ENCODE measurements at places on chromosomes 1 and 21. TPM values are rescaled to one million over a fixed set of nuclear protein-coding genes. Genes with fewer than 3 reads are reported as not detected.

Gene SLC9C2
- not detected for total RNA-seq

GRCh38 chr1:21903638-21904453 lies 33.3 kb downstream of the HSPG2 start:
- no peak for DNase-seq

Gene CCDC17
- 2.6 TPM for total RNA-seq

Gene RYR2
- not detected for total RNA-seq

- no peak for DNase-seq
These were observed 40.3 kb upstream of the CASZ1 start for GRCh38 chr1:10836726-10837125.

DNA sequence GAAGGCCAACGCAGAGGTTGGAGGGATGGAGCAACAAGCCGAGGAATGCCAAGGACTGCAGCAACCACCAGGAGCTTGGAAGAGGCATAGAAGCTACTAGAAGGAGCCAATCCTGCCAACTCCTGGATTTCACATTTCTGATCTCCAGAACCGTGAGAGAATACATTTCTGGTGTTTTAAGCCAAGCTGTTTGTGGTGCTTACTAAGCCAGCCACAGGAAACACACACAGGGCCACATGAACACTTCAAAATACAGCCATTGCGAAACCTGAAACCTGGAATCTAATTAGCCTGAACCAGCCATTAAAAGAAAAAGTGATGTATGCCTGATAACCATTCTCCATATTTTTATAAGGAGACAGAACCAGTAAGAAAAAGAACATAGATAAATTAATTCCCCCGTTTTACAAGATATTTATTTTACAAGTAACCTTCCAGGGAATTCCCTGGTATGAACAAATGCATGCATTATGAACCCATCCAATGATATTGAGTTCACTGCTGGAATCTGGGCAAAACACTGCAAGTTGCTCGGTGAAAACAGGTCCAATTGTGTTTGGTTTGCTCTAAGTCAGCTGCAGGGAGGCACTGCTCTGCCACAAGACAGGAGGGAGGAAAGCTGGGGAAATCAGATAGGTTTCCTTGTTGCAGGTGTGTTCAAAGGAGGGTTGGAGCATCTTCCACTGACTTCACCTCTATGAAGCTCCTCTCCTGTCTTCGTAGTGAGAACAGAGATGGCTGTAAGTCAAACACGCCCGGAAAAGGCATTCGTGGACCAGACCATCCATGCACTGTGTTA lies 70.2 kb downstream of the ETS2 start:
- no peak for DNase-seq

DNA sequence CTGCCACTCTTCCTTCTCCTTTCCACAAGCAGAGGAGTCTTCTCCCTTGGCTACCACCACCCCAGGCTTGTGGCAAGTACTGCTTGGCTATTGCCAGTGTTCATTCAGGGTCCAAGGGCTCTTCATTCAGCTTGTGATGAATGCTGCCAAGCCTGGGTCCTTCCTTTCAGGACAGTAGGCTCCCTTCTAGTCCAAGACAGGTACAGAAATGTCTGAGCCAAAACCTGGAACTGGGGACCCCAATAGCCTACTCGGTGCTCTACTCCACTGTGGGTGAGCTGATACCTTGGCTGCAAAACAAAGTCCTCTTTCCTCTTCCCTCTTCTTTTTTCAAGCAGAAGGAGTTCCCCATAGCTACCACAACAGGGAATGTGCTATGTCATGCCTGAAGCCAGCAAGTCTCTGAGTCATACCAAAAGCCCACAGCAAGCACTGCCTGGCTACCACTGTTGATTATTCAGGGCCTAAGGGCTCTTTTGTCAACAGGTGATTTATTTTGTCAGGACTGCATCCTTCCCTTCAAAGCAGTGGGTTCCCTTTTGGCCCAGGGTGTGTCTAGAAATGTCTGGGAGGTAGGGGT lies 268.9 kb downstream of the HHAT start:
- DNase-seq, result no peak

Gene AK4
- total RNA-seq, result 3.1 TPM

Gene NR1I3
- total RNA-seq, result not detected

Gene SPATA1
- 0.96 TPM for total RNA-seq

DNA sequence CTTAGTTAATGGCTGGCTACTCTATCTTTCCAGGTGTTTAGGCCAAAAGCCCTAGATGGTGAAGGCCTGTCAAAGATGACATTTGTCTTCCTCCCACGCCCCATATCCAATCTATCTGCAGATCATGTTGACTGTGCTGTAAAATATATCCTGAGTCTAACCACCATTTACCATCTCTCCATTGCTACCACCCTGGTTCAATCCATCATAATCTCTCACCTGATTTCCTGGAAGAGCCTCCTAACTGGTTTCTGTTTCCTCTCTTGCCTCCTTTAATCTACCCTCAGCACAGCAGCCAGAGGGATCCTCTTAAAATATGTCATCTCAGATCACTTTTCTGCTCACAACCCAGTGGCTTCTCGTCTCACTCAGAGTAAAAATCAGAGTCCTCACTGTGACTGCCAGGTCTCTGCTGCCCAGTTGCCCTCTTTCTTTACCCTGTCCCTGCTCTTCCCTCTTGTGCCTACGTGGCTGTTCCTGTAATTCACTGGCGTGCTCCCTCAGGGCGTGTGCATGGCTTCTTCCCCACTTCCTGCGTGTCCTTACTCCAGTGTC lies 17.8 kb downstream of the TMEM50A start:
- DNase-seq, result no peak

Gene ABCA4
- total RNA-seq, result not detected

- DNase-seq, result no peak
These were observed 6.2 kb upstream of the CA6 start for GRCh38 chr1:8939362-8939995.

Gene PALMD
- not detected for total RNA-seq

GRCh38 chr1:99370476-99370875 lies 106.2 kb downstream of the PLPPR4 start:
- DNase-seq, result no peak

Gene ATP6V1G3
- total RNA-seq, result not detected

Gene GORAB
- 12.4 TPM for total RNA-seq

GRCh38 chr1:208309771-208310170 lies 65.6 kb upstream of the PLXNA2 start:
- no peak for DNase-seq

Gene NTPCR
- total RNA-seq, result 59.0 TPM

Gene CRP
- total RNA-seq, result not detected
